ENCODE measurements at places on chromosomes 11 and 22.

DNA sequence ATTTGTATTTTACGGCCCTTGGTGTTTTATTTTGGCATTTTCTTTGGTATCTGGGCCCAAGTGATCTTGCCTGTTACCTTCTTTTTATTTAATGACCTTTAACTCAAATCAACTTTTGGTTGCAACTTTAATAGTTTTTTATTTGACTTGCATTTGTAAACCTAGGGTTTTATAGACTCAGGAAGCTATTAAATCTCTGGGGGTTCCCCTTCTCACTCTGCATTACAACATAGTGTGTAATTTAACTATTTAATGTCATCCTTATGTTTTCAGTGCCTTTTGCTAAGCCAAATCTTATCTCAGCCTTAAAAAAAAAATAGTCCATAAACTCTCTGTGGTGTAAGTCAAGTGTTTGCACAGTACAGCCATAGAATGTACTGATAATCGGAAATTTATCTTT, 3.4 kb downstream of the FJX1 start:
- DNase-seq = no peak

GRCh38 chr11:95571718-95572260, 217.8 kb downstream of the FAM76B start:
- no peak for DNase-seq

GRCh38 chr11:27874998-27875830, 175.0 kb upstream of the BDNF start:
- no peak for DNase-seq

- DNase-seq = no peak
Observed at GRCh38 chr11:47847537-47847891, 636 bp downstream of the NUP160 start.

GRCh38 chr11:2693271-2694261, 6.2 kb downstream of the KCNQ1OT1 start:
- DNase-seq = peak; percentile 18

- DNase-seq = no peak
Observed at GRCh38 chr11:124811399-124812125, 11.4 kb upstream of the MSANTD2 start.

DNA sequence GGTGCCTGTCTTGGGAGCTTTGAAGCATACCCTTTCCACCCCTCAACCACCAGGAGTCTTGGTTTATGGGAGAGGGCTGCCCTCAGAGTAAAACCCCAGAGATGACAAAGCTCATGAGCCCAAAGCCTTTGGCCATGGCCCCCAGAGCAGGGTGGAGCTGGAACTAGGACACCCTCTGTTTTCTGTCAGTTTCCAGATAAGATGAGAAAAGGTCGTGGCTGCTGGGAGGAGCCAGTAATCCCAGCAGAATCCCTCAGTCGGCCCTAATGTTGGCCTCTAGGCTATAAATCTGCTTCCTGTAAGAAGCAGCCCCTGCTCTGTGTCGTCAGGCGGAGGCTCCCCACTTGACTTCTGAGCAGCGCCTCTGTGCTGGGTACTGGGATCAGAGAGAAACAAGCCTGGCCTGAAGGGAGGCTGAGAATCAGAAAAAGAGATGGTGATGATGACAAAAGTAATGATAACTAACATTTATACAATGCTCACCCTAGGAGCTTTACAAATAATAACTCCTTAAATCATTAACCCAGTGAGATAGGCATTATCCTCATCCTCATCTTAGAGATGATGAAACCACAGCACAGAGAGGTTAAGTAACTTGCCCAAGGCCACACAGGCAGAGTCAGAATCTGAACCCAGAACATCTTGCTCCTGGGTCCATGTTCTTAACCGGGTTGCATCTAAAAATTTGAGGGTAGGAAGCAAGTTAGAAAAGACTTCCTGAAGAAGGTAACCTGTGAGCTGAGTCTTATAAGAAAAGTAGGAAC, 471.4 kb downstream of the SOX6 start:
- DNase-seq = no peak

DNA sequence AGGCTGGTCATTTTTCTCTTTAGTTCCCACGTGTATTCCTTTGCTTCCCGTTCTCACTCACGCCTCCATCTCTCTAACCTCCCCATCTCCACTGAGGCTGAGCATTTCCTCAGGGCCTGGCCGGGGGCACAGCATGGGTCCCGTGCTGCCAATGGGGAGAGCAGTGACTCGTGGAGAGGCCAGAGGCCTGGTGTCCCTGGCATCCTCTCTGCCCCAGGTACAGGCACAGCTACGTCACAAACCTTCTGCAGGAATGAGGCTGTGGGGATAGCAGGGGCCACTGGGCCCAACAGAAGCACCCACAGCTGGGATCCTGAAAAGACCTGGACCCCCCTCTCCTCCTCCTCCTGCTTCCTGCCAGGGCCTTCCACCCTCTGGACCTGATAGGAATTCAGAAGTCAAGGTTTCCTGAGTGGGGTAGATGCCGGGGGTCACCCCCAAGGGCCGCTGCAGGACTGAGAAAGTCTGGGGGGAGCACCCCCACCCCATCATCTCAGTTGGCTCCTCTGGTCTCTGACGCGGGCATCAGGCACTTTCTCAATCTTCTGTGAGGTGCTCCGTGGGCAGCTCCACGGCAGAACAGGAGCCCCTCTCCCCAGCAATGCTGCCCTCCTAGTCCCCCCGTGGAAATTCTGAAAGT, 11.8 kb downstream of the PNPLA5 start:
- DNase-seq = no peak

- peak; percentile 95 for DNase-seq
Observed at GRCh38 chr22:41305646-41306045, 4.3 kb downstream of the ZC3H7B start.

- no peak for DNase-seq
Observed at GRCh38 chr11:83122050-83122449, 34.9 kb upstream of the PCF11 start.

DNA sequence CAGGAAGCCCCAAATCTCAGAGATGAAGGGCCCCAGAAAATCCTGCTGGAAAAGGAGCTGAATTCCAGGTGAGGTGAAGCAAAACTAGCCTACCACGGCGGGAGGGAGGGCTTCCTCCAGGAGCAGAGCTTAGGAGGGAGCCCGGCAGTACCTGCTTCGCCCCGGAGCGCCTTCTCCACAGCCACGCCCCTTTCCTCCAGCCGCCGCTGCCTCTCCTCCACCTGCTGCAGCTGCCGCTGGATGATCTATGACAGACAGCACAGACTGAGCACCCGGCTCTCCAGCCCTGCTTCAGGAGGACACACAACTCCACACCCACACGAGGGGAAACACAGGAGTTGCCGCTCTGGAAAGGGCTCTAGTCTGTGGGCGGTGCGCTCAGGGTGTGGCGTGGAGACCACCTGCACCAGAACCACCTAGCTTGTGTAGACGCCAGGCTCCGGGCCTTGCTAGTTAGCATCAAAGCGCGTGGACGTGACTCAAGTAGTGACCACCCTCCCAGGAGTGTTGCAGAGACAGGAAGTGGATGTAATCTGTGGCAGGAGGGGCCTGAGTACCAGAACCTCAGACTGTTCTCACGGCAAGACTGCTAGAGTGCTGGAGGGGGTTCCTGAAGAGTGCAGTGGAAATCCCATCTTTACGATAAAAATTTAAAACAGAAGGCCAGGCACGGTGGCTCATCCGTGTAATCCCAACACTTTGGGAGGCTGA, 34.6 kb upstream of the BID start:
- DNase-seq = no peak

GRCh38 chr11:10699072-10699471, 5.5 kb upstream of the IRAG1 start:
- peak; percentile 58 for DNase-seq

DNA sequence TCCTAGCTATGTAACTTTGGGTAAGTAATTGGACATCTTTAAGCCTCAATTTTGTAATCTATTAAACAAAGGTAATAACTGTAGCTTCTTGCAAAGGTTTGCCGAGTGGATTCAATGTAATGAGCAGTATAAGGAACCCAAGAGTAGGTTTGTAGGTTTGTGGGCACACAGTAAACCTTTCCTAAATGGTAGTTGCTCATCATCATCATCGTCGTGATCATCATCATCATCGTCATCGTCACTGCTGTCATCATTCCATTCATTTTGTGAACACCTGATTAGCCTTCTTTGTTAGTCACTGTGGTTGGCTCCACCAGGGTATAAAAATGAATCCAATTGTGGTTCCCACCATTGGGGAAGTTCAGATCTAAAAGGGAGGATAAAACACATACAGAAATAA, 223.1 kb upstream of the KIRREL3 start:
- no peak for DNase-seq

DNA sequence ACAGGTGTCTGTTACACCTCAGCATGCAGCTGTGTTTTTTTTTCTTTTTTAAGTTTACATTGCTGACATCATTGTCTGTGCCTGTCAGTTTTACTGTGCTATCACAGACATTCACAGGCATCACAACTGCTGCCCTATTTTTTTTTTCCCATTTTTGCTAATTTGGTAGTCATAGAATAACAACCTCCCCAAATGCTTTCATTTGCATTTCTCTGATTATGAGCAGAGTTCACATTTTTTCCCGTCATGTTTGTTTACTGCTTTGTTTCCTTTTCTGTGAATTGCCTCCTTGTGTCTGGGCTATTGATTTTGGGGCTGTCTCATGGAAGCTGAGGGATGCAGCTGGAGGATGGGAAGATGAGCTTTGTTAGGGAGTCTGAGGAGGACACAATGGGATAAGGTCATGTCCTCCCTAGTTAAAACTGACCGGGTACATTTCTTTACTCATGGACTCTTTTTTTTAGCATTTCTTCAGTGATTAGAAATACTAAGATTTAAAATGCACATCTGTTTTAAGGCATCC, 155.1 kb downstream of the LDLRAD3 start:
- DNase-seq = no peak

- peak; percentile 63 for DNase-seq
Observed at GRCh38 chr11:92941676-92942571, 27.5 kb upstream of the MTNR1B start.

DNA sequence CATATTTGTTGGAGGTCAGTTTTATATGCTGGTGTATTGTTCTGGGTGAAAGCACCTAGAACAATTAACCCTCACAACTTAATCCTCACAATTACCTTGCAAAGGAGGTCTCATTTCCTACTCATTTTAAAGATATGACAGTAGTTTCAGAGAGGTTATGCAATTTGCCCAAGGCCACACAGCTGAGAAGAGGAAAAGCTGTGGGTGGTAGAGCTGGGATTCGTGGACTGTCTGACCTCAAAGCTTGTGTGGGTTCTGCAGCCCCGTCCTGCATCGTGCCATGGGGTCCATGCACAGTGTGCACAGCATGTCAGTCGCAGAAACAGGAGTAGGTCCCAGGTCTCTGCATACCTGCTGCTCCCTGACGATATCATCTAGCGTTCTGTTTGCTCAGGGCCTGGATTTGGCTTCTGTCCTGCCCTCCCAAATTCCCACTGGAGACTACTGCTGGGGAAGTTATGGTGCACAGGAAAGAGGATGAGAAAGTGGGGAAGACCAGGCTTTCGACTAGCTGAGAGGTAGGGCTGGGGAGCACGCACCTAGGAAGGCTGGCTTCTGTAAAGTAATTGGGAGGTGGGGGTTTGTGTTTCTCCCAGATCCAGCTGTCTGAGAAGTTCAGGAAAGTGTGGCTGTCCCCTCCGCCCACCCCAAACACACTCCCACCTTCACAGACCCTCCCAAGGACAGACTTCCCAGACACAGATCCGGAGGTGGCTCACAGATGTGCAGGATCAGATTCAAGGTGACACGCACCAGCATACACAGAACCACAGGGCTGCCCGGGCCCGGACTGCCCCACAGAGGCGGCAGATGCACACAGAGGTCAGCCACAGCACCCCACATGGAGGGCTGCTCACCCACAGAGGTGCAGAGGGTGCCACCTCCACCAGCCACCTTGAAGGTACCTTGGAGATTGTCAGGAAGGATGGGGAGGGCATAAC, 2.0 kb downstream of the BACE1 start:
- no peak for DNase-seq

GRCh38 chr22:48949375-48950149, 878.1 kb downstream of the BRD1 start:
- DNase-seq = no peak

DNA sequence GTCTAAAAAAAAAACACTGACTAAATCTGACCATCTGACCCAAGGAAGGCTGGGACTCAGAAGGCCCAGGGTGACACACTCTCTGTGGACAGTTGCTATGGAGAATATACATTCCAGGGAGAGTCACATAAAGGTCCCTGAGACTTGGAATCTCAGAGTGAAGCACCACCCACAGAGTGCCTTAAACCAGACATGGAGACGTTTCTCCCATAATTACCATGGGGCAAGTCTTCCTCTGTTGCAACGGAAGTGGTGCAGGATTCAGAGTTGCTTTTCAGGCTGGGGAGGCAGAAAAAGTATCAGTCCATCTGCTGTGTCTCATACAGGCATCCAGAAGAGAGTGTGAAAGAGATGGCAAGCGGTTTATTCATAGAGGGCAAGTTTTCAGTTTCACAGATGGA, 58.7 kb upstream of the SLN start:
- DNase-seq = peak; percentile 89

DNA sequence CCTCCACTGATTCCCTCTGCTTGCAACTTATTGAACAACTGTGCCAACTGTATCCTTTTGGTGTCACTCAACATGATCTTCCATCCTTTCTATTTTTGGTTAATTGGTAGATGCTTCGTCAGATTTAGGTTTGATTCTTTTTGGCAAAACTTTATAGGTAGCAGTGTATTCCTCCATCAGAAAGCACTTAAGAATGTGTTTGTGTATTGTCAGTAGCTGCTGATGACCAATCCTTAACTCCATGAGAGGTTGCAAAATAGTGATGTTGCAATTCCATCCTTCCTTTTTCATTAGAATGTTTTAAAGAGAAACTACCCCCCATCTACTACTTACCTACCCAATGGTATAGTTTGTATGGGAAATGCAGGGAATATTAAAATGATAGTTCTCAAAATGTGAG, 22.1 kb downstream of the FAM76B start:
- peak; percentile 83 for DNase-seq
